ENCODE measurements at places on chromosomes 4 and X.

- DNase-seq: no peak
These were observed 610.4 kb downstream of the BCOR start for GRCh38 chrX:39487166-39487968.

DNA sequence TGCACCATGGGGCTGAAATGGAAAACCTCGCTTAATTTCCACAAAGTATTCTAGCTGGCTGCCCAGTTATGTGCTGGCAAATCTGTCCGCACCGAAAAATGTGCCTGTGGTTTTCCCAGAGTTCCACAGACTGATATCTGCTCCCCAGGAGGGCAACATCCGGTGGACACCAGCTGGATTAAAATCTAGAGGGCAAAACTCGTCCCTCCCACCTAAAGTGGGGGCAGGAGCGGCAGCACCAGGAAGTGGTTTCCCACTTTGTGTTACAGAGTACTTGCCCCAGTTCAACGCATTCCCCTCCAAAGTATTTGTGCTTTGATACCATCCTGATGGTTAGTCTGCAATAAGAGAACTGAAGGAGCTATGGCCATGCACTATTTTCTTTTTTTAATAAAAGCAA lies 187.6 kb downstream of the TSPAN5 start:
- DNase-seq: no peak

GRCh38 chrX:29143756-29144155 lies 556.5 kb downstream of the IL1RAPL1 start:
- DNase-seq: no peak

DNA sequence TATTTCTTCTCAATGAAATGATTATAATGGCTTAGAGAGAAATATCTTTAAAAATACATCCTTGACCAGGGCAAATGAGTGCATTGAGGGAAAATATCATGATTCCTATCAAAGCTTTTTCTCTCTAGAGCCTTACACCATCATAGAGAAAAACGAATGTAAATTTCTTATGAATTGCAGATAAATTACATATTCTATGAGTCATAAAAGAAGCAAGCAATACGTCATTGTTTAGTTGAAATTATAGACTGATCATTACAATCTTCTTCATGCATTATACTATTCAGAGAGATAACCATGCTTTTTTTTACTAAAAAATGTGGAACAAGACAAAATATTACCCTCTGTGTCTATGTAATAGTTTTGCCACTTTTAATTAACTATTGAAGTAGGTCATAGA lies 100.9 kb upstream of the RXFP1 start:
- no peak for DNase-seq

DNA sequence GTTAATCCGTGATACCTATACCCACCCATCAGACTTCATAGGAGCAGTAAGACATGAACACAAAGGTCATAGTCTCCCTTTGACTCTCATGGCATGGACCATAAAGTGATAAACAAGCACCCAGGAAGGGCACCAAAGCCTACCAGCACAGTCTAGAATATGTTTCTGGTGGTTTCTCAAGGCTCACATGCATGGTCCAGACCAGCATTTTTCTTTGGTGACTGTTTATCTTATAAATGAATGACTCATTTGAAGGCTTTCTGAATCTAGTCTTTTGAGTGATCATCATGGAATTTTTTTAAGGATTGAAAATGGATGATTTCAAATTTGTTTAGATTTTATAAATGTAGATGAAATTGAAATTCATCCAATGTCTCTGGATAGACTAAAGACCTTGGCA lies 32.0 kb upstream of the AMELX start:
- no peak for DNase-seq

- DNase-seq: no peak
These were observed at the start of gene TLR10 for GRCh38 chr4:38782452-38783108. Gene TLR10 (minus strand): TSS chr4:38782990. CDS start chr4:38775590, 7,400 bp downstream.

GRCh38 chrX:4547213-4547836 lies 833.9 kb upstream of the PRKX start:
- no peak for DNase-seq

GRCh38 chr4:184647266-184648053 lies 1.8 kb downstream of the CASP3 start:
- no peak for DNase-seq

DNA sequence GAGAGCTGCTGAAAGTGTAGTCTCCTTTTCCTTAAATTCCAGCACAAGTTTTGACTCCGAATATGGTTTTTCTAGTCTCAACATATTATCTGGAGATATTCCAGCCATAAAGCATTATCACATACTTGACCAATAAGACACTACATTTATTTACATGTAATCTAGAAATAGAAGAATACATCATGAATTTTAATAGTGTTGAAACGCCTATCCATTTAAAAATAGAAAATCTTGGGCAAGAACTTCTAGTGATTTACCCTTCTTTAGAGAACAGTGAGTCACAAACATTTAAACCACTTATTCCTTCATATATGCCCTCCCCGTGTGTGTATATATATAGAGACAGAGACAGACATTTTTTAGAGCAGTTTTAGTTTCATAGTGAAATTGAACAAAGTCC lies 161.5 kb downstream of the SOWAHB start:
- no peak for DNase-seq

DNA sequence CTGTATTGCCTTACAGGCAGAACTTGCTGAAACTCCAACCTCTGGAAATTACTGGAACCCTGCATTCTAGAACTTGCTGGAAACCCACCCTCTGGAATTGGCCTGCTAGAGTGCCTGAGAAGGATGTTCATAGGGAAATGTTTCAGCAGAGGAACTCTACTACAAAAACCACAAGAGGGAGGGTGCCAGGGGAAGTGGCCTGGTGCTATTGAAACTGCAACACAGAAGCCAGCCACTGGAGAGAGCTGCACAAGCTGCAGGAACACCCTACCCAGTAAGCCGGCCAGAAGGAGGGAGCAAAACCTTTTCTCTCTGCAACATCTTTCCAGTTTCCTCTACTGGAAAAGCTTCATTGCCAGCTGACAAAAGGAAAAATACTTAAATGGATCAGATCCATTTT lies 2.5 kb upstream of the BRWD3 start:
- DNase-seq: no peak

DNA sequence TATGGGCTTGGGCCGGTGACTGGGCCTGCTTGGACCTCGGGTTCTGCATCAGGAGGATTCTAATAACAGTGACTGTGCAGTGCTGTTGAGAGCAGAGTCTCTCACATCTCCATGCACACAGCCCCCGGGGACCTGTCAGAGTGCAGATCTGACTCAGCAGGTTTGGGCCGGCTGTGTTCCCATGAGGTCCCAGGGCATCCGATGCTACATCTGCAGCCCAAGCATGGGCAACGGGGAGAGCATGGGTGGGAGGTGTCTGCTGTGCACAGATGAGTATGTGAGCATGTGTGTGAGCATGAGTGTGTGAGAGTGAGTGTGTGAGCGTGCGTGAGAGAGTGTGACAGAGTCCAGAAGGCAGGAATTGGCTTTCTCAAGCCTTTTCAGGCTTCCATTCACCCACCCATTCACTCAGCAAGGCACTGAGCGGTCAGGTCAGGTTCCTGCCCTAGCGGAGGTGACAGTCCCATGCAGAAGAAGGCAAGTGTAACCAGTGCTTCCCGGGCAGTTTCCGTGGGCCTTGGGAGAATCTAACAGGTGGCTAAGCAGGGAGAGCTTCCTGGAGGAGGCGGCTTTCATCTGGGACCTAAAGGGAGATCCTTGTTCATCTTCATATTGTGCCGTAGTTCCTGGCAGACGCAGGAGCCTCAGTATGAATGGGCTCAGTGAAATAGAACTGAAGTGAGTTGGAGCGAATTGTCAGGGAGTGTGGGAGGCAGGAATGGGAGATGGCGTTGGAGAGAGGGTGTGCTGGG lies 62.6 kb downstream of the SORCS2 start:
- no peak for DNase-seq

DNA sequence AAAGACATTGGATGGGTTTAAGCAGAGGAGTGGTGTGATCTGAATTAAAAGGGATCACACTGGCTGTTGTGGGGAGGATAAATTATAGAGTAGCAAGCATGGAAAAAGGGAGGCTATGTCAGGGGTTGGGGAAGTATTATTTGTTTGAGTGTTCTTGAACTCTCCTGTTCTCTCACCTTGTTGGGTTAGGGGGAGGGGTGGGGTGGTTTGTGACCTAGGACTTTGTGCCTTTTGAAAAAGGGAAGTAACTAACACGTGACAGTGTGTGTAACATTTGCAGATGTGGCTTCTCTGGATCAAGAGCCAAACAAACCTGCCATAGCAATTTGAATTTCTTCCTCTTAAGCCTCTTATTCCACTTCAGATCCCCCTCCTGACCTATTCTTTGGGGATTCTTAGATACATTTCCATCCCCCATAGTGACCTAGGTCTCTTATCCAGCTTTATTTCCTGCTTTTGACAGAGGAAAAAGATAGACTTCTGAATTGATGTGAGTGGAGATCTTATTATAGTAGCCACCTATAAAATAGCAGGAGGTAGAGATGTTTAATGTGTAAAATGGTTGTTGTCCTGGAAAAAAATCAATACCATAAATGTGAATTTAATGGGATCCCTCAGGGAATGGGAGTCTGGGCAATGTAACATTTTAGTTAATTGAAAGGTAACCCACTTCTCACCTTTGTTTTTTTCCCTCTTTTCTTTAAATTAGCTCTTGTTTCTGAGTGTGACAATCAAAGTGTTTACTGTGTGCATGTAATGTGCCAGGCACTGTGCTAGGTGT lies 120.4 kb downstream of the CT47B1 start:
- DNase-seq: no peak

- DNase-seq: no peak
These were observed 40.1 kb upstream of the GPR78 start for GRCh38 chr4:8540072-8540471.

DNA sequence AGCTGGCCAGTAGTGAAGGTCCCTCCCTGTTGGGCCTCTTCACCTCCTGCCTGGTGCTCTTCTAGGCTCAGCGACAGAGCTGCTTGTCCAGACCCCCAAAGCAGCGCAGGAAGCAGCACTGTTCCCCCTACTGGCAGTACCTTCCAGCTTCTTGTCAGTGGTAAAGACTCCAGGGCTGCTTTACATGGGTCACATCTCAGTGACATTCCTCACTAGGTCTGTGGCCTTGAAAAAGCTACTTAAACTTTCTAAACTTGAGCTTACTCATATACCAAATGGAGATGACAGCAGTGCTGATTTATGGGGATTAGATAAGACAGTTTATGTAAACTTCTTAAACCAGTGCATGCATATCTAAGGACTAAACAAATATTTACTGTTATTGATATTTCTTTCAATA lies 117.3 kb downstream of the FAT4 start:
- no peak for DNase-seq

DNA sequence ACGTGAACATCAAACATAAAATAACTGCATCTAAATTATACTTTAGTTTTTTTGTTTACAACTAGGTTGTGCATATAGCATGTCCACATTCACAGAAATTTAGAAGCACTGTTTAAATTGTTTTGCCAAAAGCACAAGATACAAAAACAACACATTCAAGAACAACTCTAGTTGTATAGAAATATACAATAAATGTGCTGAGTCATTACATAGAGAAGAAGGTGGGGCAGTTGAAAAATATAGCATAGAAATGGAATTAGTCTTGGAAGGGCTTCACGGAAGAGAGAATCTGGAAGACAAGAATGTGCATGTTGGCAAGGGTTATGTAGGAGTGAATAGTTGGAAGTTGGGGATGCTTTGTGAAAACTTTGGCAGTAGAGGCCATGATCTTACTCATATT lies 239.0 kb upstream of the GLRA2 start:
- DNase-seq: no peak

DNA sequence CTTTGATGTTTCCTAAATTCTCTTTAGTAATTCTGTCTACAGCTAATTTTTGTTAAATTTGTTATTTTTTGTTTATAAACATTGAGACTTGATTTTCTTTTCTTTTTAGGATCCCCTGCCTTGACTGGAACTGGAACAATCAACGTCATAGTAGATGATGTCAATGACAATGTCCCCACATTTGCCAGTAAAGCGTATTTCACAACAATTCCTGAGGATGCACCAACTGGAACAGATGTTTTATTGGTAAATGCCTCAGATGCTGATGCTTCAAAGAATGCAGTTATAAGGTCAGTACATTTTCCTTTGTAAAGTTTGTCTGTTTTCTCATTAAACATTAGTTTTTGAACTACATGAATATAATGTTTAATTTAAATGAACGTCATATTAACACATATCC lies 119.4 kb downstream of the FAT4 start:
- DNase-seq: no peak

DNA sequence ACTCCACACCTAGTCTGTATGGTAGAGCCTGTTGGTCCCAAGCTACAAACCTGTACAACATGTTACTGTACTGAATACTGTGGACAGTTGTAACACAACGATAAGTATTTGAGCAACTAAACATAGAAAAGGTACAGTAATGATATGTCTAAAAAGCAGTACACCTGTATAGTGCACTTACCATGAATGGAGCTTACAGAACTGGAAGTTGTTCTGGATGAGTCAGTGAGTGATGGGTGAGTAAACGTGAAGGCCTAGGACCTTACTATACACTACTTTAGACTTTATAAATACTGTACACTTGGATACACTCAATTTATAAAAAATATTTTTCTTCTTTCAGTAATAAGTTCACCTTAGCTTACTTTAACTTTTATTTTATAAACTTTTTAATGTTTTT lies 104.0 kb downstream of the TMA16 start:
- DNase-seq: no peak

- DNase-seq: no peak
These were observed 56.1 kb upstream of the MSANTD1 start for GRCh38 chr4:3192827-3193226.

DNA sequence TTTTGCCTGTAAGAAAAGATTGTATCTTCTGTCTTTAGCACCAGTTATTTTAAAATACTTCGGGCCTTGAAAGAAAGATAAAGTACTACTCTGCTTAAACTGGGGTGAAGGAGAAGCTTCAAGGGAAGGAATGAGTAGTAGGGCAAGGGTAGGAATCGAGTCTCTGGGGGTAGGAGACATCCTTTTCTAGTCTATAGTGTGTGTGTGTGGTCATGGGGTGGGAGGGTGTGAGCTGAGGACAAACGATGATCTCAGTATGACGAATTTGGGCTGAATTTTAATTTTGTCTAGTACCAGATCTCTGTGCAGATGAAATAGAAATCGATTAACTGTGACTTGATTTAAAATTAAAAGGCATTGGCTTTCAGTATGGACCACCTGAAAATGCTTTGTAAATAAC lies 3.3 kb upstream of the MYOZ2 start:
- DNase-seq: no peak

DNA sequence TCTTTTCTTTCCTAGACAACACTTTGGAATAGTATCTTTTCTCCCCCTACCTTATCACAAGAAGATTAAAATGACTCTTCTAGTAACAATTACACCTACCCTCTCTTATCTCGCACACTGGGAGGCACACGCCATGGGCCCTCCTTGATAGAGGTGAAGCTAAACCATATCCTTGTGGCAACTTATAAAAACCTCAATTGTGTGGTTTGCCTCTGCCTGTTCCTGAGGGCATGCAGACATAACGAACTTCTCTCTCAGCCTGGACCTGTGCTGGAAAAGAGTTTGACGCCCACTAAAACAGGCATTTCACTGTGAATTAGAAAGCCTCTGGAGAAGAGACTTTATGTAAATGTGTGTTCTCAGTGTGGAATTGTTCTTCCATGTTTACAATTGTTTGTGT lies 141.2 kb downstream of the NDST3 start:
- DNase-seq: no peak

GRCh38 chr4:188903986-188904385 lies 764.7 kb downstream of the TRIML1 start:
- DNase-seq: no peak
